ENCODE measurements at places on chromosomes 16 and 17.

DNA sequence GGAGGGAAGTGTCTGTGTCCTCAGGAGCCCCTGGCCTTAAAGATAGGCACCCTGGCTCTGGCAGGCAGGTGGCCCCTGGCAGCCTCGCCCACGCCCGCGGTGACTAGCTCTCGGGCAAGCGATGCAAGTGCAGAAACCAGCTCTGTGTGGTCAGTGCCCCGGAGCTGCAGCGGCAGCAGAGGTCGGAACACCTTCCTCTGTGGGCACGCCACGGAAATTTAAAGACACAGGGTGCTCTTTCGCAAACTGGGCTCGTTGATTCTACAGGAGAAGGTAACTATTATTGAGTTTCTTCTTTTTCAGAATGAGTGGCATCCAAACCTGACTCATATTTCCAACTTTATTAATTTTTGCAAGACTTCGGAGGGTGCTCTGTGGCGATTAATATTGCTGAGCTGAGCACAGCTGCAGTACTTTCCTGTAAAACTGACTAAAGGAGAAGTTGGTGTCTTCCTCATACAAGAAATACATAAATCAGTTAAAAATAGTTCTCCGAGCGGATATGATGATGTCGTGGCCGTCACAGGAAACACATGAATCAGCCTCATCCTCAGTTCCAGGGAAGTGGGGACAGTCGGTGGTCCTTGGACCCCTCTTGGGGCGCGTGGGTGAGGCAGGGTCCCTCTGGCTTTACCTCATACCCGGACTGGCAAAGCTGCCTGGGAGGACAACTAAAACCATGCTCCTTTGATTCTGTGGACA is 120.2 kb downstream of the METRNL start:
- peak; percentile 55 for DNase-seq

DNA sequence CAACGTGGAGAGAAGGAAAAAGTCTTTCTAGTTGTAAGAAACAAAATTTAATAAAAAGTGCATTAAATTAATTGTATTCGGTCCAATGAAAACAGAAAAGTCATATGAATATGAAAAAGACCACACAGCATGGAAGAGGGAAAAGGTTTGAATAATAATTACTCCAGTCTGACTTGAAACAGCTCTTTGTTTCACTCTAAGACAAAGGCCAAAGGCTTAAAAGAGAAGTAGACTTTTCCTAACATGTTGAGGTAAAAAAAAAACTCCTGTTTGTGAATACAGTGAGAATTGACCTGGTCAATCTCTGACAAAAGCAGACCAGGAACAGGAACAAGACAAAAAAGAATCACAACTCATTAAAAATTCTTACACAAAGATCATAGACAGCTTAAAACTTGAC is 429.8 kb downstream of the TOX3 start:
- no peak for DNase-seq

DNA sequence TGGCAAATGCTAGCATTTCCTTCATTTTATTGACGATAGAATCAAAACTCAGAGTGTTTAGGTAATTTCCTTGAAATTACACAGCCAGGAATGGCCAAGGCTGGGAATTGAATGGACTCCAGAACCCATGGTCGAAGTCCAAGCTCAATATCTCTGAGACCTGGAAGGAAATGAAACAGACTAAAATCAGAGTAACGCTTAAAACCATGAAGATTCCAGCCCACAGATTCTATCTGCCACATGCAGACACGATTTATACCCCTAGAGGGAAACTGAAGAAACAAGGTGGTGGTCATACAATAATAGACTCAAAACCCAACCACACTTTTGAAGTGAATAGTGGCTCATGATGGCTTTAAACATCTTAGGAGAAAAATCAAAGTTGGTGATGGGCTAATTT is 95.6 kb downstream of the PRKCA start:
- DNase-seq = no peak

- DNase-seq = no peak
These were observed 37.8 kb upstream of the ASIC2 start for GRCh38 chr17:33330877-33331276.

DNA sequence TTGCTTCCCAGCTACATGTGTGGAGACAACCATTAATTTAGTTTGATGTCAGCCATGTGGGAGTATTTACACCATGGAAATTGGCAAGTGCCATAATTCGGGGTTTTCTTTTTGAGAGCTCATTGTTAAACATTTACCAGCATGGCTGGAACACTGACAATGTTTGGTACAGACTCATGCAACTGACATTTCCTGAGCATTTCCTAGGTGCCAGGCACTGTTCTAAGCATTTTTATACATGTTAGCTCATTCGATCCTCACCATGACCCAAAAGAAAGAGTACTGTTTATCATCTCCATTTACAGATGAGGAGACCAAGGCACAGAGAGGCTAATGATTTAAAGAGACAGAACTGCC is 86.9 kb downstream of the FOXL1 start:
- DNase-seq = no peak

- DNase-seq = no peak
These were observed 16.4 kb downstream of the FAM20A start for GRCh38 chr17:68584581-68585303.

- no peak for DNase-seq
These were observed 40.7 kb upstream of the DLX4 start for GRCh38 chr17:49928126-49928800.

DNA sequence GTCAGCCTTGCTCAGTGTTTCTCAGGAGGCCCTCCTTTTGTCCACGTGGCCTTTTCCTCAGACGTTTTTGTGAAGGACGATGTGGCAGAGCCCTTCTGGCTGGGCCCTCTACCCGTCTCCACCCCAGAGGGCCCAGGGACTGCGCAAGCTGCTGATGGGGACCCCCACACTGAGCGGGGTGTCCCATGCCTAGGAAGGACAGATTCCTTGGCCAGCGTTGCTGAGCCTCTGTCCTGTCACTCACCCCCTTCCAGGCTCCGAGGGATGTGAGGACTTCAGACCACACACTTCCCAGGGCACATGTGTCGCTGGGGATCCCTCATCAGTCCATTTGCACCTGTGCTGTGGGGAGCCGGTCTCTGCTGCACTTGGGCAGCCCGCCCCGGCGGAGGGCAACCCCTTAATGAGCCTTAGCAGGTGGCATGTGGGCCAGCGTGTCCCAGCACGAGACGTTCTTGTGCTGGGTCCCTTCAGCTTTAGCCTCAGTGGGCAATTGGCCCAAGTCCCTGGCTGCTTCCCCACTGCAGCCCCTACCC is 48.3 kb downstream of the NT5M start:
- no peak for DNase-seq

- DNase-seq = no peak
These were observed 1.5 kb downstream of the HOXB3 start for GRCh38 chr17:48588528-48588927.

DNA sequence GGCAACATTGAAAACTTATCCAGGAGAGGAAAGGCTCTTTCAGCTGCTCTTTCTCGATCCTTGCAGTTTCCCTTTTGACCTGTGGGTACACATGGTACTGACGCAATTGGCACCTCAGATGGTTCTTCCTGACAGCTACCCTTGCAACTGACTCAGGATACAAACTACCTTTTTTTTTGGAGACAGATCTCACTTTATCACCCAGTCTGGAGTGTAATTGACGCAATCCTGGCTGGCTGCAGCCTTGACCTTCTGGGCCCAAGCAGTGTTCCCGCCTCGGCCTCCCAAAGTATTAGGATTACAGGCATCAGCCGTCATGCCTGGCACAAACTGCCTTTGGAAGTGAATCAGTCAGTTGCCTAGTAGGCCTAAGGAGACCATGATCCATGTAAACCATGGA is 607.2 kb downstream of the WWOX start:
- no peak for DNase-seq

DNA sequence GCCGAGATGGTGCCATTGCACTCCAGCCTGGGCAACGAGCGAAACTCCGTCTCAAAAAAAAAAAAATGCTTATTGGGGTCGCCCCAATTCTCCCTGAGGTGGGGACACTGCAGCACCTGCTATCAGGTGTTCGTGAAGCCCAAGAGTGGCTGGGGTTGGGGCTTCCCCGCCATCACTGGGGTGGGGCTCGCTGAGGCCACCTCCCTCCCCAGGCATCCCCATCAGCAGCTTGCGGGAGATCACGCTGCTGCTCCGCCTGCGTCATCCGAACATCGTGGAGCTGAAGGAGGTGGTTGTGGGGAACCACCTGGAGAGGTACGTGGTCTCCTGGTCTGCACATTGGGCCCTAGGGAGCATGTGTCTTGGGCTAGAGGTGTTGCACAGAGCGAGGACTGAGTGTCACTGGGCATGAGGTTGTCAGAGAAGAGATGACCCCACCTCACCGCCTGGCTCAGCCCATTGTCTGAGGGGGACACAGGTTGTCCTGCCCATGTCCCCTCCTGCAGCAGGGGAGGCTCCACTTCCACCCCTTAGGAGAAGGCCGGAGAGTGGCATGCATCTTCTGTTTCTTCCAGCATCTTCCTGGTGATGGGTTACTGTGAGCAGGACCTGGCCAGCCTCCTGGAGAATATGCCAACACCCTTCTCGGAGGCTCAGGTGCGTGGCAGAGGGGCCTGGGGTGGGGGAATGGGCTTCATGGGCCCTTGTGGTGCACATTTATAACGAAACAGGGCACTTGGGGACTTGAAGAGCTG is 4.9 kb downstream of the CDK10 start:
- no peak for DNase-seq

GRCh38 chr16:49876716-49877129 is 20.8 kb upstream of the ZNF423 start:
- DNase-seq = peak; percentile 45

- no peak for DNase-seq
These were observed 3.9 kb upstream of the TRPV1 start for GRCh38 chr17:3613124-3613523.

DNA sequence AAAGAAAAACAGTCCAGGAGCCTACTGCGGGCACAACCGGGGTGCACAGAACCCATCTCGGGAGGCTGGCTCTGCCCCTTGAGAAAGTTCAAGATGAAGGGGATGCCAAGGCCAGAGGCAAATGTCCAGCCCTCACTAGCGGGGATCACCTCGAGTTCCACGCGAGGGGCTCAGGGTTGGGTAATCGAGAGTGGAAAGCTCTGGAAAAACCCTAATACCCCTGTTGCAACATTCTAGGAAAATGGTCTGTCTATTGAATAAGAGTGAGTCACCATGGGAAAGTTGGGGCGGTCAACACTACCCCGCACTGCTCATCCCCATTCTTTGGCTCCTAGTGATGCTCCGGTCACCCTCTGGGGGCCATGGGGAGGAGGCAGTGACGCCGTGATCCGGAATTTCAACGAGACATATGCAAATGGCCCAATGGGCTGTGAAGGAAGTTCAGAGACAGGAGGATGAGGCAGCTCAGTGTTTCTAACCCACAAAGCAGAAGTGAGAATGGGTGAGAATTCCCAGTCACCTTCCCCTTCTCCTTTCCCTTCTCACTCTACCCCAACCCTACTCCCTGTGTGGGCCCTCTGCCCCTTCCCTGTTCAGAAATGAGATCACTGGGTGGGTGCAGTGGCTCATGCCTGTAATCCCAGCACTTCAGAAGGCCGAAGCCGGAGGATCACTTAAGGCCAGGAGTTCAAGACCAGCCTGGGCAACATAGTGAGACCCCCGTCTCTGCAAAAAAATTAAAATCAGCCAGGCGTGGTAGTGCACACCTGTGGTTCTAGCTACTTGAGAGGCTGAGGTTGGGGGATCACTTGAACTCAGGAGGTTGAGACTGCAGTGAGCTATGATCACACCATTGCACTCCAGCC is 22.4 kb downstream of the SOCS3 start:
- DNase-seq = no peak

DNA sequence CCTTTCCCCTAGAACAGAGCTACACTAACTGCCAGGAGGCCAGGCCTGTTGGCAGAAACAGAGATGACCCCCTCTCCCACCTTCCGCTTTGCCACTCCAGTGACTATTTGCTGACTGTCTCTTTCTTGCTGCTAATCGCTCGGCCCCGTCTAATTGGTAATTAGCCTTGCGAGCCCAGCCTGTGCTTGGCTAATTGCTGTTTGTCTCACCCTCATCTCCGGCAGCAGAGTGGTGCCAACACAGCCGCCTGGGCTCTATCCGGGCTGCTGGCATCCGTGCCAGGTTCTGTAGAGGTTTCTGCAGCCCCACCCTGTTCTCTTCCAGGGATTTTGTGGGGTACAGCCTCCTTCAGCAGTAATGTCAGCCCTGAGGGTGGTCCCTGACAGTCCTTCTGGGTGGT is 27.4 kb upstream of the PHB1 start:
- DNase-seq = no peak

- DNase-seq = no peak
These were observed 112.7 kb downstream of the NPIPB5 start for GRCh38 chr16:22623351-22623781.

- DNase-seq = peak; percentile 94
These were observed 50.5 kb upstream of the ZNF469 start for GRCh38 chr16:88331989-88332920.

- DNase-seq = peak; percentile 82
These were observed 618 bp downstream of the TRIM47 start for GRCh38 chr17:75877752-75878173.

GRCh38 chr16:66036793-66037715 is 329.4 kb upstream of the CDH5 start:
- peak; percentile 76 for DNase-seq

GRCh38 chr17:526425-526824 is 173.8 kb upstream of the RPH3AL start:
- DNase-seq = no peak

GRCh38 chr16:23907903-23908302 is 72.1 kb downstream of the PRKCB start:
- DNase-seq = no peak

DNA sequence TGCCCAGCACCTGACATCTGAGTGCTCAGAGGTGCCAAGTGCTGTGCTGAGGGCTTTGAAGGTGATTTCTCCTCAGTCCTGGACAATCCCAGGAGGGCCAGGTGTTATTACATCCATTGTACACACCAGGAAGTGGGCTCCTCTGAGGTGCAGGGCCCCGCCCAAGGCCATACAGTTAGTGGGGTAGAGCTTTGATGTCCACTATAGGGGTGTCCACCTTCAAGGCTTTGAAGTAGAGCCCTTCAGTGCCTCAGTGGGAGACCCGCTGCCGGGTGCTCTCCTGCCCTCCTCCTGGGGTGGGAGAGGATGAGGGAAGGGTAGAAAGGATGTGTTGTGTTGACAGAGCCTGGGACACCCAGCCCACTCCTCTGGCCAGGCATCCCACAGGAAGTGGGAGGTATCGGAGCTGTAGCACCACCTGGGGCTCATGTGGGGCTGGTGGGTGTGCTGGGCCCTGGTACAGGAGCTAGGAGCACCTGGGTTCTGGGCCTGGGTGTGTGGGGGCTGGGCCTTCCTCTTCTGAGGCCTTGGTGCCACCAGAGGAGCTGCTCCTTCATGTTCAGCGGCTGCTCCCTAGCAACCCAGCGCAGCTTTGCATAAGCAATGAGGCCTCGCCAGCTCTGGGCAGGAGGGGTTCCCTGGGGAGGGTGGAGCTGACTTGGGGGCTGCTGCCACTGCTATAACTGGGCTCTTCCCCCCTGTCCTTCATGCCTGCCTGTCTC is 7.4 kb downstream of the LASP1 start:
- DNase-seq = no peak

GRCh38 chr16:24645739-24646645 is 83.5 kb upstream of the TNRC6A start:
- no peak for DNase-seq

DNA sequence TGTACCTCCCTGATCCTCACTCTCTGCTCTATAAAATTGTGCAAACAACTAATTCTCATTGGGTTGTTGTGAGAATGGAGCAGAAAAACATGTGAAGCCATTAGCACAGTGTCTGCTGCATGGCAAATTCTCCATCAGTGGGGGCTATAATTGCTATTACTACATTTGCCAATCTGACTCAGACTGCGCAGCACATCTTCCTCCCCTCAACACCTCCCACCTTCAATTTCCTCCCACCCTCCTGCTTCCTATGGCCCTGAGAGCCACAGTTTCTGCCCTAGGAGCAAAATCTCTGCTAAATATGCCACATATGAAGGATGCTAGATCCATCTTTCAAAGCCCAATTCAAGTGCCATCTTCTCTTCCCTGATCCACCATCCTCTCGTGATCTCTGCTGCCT is 37.0 kb downstream of the ABCC12 start:
- DNase-seq = no peak

All from tibial artery (tissue), 4 donors.